ENCODE measurements at places on chromosomes 4 and X.

DNA sequence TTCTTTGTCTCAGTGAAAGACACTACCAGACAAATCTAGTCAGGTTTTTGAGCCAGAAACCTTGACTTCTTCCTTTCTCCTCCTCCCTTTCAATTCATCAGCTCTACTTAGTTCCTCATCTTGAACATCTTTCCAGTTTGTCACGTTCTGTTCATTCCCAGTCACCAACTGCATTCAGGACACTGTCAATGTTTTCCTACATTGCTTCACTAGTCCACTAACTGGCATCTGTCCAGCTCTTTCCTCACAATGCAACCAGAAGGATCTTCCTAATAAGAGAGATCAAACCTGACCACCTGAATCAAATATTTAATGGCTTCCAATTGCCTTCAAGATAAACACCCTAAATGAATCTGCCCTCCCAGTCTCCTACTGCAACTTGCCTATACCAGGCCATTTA, 52.5 kb downstream of the SYNPO2 start:
- DNase-seq = no peak

- DNase-seq = peak; percentile 81
These were observed 1.5 kb downstream of the GRID2 start for GRCh38 chr4:92305148-92305877.

DNA sequence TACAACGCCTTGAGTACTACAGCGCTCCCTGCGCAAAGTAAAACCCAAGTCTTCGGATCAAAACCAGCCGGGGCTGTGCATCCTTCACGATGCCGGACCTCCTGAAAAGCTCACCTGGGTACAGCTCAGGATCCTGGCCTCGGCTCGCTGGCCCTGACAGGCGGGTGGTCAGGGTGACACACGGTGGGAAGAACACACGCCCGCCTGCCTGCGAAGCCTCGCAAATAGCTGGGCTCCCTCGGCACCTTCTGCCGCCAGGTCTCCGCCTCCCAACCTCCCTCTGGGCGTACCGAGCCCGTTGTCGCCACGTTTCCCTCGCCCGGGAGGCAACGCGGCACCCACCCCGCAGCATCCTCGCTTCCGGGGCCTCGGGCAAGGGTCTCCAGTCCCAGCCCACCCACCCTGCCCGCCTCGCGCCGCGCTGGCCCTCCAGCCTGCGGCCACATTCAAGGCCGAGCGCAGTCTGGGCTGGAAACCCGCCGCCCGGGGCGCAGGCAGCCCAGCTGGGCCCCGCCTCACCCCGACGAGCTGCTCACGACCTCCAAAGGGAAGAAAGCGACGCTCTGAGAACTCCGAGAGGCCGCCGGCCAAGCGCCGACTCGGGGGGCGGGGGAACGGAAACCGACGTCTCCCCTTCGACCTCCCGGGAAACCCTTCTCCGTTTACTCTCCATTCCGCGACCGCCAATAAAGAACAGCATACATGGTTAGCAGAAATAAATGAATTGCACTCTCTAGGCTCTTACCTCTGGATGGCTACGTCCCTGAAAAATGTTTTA, 511 bp downstream of the PPM1K start:
- peak; percentile 74 for DNase-seq

- no peak for DNase-seq
These were observed 138.9 kb upstream of the MID1 start for GRCh38 chrX:10759141-10759799.

- DNase-seq = no peak
These were observed 1.5 kb downstream of the CDX4 start for GRCh38 chrX:73448379-73448778.

DNA sequence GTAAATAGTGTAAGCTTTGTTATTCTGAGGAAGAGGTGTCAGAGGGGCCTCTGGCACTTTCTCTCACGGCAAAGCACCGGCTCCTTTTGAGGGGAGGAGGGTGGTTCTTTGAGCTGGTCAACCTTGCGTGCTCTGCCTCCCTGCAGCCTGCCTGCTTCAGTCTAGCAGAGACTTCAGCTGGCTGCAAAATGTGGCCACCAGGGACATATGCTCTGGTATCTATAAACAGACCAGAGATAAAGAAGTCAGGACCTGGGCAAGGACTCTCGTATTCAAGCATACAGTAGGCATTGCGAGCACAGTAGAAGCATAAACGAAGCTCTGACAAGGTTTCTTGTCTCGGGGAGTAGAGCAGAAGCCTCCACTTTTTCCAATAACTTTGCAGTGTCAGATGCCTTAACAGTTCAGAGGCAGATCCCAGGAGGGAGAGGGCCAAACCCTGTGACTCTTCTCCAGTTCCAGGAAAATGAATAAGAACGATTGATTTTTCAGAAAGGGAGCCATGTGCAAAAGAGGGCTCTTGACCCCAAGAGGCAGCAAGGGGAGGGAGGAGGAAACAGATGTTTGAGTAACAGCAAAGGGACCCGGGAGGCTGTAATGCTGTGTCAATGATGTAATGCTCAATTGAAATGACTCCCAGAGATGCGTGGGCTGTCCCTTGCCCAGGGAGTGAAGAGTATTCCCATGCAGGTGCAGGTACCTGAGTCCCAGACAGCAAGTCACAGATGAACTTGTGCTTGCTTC, 57.9 kb upstream of the TEX13D start:
- no peak for DNase-seq

DNA sequence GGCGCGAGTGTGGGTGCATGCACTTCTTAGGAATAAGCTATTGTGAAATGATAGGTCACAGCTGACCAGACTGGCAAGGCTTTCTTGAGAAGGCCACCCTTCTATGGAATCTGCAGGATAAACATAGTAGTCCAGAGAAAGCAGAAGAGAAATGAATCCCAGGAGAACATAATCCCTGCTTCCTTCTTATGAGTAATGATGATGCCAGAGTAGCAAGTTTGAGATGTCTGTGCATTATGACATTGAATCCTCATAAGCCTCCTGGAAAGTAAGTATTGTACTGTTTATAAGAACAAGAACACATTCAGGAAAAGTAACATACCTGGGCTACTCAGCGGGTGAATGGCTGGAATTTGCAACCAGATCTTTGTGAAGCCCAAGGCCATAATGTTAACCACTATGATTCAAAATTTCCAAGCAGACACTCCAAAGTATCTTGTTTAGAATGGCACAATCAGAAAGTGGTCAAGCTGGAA, 272.1 kb upstream of the HS3ST1 start:
- DNase-seq = no peak

GRCh38 chr4:159444678-159445077, 341.8 kb downstream of the RAPGEF2 start:
- DNase-seq = peak; percentile 48

GRCh38 chrX:120302434-120302833, 8.8 kb downstream of the TMEM255A start:
- peak; percentile 69 for DNase-seq

GRCh38 chr4:13182133-13182532, 302.0 kb downstream of the RAB28 start:
- no peak for DNase-seq

DNA sequence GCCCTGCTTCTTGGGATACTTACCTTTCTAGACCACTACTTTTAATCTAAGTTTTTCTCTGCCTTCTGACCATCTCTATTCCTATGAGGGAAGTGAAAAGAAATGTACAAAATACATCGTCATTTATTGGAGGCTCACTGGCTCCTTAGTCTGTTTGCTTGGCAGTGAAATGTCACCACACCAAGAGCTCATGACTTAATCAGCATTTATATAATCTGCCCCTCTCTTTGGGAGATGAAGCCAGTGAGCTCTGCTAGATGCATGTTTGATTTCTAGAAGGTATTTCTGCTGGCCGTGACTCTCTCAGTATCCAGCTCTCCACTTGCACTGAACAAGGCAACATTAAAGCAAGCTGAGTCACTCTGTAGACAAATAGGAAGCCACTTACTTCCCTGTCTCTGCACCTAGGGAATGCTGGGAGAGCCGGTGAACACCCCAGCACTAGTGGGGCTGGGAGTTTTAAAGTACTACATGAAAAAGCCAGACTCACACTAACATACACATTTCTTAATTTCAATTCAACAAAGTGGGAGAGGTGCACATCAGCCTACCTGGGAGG, 79.1 kb downstream of the MID1IP1 start:
- DNase-seq = peak; percentile 4

DNA sequence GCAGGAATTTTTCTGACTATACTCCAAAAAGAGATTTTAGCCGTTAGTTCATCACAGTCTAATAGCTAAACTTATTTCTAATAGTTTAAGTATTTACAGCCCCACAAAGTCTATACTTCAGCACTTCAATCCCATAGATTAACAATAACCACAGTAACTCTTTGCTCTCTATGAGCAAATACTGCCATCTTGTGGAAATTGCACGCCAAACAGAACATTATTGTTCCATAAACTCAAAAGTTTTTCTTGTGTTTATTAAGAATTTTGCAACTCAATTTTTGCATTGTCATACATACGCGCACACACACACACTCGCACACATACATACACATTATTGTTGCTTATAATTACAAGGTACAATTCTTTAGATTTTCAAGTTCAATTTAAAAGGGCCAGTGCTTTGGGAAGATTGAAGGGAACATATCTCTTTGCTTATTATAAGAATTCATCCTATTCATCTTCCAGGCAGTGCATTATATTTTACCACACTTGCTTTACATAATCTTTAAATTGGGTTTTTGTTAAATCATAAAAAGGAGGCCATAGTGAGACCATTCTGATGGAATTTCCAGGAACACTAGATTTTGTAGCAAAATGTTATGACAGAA, 63.8 kb upstream of the ATOH1 start:
- DNase-seq = peak; percentile 60

GRCh38 chr4:146347822-146348221, 133.5 kb downstream of the REELD1 start:
- DNase-seq = no peak

- no peak for DNase-seq
These were observed 62.7 kb upstream of the SHOX start for GRCh38 chrX:567891-568290.

- DNase-seq = peak; percentile 19
These were observed 63.5 kb downstream of the GPC3 start for GRCh38 chrX:133921764-133922389.

DNA sequence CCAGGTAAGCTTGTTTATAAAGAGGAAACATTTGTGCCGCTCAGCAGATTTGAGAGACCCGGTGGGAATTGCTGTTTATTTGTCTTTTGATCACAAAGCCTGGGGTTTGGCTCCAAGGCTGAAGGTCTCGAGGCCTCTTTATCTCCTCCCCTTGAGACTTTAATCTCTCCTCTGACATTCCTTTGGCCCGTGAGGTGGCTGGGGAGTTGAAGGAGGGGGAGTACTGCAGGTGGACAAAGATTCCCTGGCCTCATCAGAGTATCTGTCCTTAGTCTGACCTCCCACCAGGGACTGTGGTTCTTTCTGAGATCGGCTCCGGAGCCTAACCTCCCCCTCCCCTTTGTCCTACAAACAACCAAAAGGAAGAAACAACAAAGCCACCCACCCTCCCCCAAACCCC, 216.5 kb downstream of the MID1IP1 start:
- no peak for DNase-seq

DNA sequence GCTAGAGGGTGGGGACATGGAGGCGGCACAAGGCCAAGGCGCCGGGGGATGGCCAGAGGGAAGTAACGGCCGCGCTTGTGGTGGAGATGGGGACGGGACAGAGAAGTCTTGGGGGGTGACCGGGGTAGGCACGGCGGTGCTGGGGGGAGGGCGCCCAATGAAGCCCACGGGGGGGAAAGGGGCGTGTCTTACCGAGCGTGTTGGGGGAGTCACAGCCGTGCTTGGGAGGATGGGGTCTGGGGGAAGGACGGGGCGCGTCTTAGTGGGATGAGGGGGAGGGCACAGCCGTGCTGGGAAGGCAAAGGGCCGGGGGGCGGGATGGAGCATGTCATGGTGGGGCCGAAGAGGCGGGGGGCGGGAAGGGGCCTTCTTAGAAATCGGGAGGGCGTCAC, 952 bp downstream of the ARSD start:
- peak; percentile 45 for DNase-seq

GRCh38 chrX:2243913-2244460, 256.8 kb downstream of the DHRSX start:
- DNase-seq = peak; percentile 65

GRCh38 chr4:11271263-11271662, 157.4 kb downstream of the HS3ST1 start:
- no peak for DNase-seq

GRCh38 chrX:120753413-120754251, 122.0 kb downstream of the CT47B1 start:
- no peak for DNase-seq

DNA sequence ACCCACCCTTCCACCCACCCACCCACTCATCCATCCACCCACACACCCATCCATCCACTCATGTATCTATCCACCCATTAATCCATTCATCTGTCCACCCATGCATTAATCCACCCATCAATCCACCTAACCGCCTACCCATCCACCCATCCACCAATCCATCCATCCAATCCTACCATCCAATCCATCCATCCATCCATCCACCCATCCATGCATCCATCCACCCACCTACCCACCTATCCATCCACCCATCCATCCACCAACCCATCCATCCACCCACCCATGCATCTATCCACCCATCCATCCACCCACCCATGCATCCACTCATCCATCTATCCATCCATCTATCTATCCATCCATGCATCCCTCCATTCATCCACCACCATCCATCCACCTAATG, 34.8 kb upstream of the AFAP1 start:
- no peak for DNase-seq

DNA sequence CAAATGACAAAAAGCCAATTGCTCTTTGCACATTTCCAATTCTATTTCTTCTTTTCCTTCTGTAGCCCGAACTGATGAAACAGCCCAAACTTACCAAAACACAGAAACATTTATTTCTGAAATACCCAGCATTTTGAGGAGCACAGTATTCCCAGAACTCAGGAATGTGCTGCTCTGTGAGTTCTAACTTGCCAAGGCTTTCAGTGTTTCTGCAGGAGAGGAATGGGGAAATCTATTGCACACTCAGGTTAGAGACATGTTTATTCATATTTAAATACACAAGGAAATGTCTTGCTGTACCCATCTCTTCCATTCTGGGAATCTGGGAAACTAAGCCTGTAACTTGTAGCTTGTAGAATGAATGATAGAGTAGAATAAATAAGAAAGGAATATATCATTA, 10.7 kb downstream of the TMPRSS11D start:
- no peak for DNase-seq

DNA sequence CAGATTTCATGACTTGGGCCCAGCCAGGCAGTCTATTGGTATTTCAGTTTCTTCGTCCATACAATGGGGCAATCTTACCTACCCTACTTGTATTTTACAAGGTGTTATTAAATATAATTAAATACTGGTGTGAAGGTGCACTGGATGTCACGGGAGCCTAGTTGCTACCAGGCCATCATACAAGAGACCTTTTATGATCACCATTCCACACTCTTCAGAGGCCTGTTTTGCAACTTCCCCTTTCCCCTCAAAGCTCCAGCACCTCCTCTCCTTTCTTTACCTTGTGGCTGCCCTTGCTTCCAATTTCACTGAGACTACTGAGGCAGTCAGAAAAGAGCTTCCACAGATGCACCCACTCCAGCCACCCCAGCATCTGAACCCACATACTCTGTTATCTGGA, 93.8 kb upstream of the HELT start:
- peak; percentile 35 for DNase-seq

- DNase-seq = no peak
These were observed 89.5 kb upstream of the ARX start for GRCh38 chrX:25105221-25105620.

All from common myeloid progenitor, CD34-positive (primary cell).